Coronary artery (tissue), 2 donors: ENCODE measurements at places on chromosomes 7 and 10.

DNA sequence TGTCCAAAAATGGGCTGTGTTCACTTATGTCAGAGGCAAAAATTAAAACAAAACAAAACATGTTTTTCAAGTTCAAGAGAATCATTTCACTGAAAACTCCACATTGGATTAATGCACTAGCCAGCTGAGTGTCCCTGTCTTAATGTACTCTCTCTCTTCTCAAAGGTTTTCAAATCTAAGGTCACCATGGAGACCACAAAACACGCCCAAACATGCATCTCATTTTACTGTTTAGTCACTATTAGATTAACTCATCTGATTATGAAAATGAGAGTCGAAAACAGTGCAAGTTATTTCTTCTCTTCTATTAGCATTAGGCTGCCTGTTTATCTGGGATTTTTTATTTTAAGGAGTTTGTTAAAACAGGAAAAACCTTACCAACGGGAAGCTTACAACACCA, 70.8 kb upstream of the ASAH2 start:
- DNase-seq: no peak

DNA sequence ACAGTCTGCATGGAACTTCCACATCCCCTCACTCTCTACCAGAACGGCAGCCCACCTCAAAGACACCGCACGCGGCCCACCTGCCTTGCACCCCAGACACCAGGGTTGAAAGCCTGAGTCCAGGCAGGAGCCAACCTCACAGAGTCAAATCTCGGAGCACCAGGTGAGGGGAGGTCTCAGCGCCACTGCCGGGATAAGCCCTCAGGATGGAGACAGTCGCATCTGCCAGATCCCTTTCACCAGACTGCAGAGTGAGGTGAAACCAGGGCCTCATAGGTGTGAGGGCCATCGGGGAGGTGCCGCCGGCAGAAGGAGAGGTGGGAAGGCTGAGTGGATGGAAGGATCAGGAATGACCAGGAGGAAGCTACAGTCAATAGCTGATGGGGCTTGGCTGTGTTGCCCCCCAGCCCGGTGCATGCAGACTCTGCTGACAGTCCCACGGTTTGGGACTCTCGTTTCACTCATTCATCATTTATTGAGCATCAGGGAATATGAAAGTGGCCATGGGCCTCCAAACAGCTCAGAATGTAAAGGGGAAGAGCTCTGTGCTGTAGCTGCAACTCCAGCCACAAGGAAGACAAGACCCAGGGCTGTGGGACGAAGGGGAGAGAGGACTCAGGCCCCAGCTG, 315.0 kb downstream of the PTPRN2 start:
- DNase-seq: no peak

- DNase-seq: no peak
These were observed 435.2 kb upstream of the LRGUK start for GRCh38 chr7:133691727-133692610.

DNA sequence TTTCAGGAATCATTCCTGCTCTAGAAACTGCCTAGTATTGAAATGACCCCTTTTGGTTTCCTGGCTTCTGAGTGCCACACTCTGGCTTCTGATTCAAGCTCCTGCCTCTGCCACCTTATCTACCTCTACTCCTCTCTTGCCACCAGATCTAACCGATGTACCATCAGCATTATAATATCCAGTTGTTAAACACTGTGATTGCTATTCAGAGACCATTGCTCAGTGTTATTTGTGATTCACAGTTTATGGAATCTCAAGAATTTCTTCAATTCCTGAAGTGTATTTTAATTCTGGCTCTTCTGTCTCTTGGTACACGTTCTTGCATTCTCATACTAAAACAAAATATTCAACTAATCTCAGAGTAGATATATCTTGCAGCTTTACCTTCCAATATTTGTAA, 88.7 kb downstream of the DYNC1I1 start:
- DNase-seq: no peak
